ENCODE measurements at places on chromosomes 13 and 19. TPM values are rescaled to one million over a fixed set of nuclear protein-coding genes. Genes with fewer than 3 reads are reported as not detected.

DNA sequence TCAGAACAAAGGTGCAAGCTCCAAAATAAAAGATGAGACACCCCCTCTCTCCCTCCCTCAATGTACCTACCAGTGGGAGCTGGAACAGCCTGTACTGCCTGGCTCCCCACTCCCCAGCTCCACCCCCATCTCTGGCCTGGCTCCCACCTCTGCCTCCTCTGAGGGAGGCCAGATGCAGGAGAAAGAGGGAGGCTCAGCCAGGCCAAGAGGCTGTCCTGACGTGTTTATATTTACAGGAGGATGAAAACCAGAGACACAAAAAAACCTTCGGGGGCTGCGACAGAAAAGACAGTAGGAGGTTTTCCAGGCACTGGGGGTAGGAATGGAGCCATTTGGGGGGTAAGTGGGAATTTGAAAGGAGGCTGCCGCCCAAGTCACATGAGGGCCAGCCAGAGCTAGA lies 19.7 kb downstream of the ARHGEF18 start:
- peaks cover 8% of the 10 kb centered on the region for H3K27me3 ChIP-seq
- no peaks in the 10 kb centered on the region for H3K4me1 ChIP-seq
- no peaks in the 10 kb centered on the region for H3K36me3 ChIP-seq
- no peak for DNase-seq
- H3K27ac ChIP-seq = no peak overlapping the region

DNA sequence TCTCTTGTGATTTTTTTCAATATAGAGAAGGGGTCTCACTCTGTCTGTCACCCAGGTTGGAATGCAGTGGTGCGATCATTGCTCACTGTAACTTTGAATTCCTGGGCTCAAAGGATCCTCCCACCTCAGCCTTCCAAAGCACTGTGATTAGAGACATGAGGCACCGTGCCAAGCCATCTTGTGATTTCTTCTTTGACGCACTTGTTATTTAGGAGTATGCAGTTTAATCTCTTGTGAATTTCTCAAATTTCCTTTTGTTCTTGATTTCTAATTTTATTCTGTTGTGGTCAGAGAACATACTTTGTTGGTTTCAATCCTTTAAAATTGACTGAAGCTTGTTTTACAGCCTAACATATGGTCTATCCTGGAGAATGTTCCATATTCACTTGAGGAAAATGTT lies 14.5 kb downstream of the IPO5 start:
- no peak overlapping the region for H3K4me3 ChIP-seq
- peak overlapping the region; percentile 50 for H3K27ac ChIP-seq
- peaks cover 5% of the 10 kb centered on the region for H3K4me1 ChIP-seq
- H3K27me3 ChIP-seq = no peaks in the 10 kb centered on the region

The POU2F2 gene
- total RNA-seq = 1.7 TPM

GRCh38 chr13:35987572-35988513 lies 143.3 kb downstream of the DCLK1 start:
- peaks cover 24% of the 10 kb centered on the region for H3K4me1 ChIP-seq
- peak overlapping the region; percentile 21 for H3K27ac ChIP-seq

DNA sequence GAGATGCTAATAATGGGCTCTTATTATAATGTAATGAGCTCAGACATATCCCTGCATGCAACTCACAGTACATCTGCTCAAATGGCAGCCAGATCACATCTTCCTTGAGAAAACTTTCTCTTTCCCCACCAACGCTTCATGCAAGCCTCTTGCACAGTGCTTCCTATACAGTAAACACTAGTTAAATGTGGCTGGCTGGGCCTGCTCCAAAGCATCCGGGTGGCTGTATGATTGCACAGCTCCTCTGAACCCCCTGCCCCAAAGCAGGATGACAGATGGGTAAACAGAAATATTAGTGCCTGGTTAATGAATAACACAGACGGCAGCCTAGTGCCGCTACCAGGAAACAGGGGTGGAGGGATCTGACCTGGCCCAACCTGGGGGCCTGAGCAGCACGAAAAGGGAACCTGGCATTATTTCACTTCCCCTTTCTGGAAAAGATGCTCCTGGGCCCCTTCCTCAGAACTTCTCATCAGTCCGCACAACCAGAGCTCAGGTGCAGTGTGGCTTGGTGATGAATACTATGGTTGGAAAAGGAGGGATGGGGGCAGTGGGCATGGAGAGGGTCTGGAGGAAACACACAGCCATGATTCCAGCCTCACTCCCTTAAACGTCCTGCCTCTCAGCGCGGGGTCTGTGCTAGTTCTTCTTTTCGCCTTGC lies 10.8 kb downstream of the FFAR2 start:
- no peak overlapping the region for H3K4me3 ChIP-seq
- H3K27me3 ChIP-seq = peaks cover 6% of the 10 kb centered on the region
- peak overlapping the region; percentile 35 for H3K27ac ChIP-seq
- H3K4me1 ChIP-seq = peaks cover 14% of the 10 kb centered on the region

The BICRA gene
- total RNA-seq = 23.5 TPM

The GAPDHS gene
- not detected for total RNA-seq

The KCNJ14 gene
- total RNA-seq = 1.8 TPM

The GJA3 gene
- 0.60 TPM for total RNA-seq

GRCh38 chr19:49929121-49929610 lies at the start of the genes ATF5 and NUP62:
Gene ATF5, plus strand, starts transcription at chr19:49929205. Its CDS starts 1,646 bp downstream, at chr19:49930851.
Gene NUP62, minus strand, starts transcription at chr19:49929504. Its CDS starts 19,697 bp downstream, at chr19:49909807.
- peak within 1 kb of the TSS; percentile 98 for H3K4me3 ChIP-seq
- no peaks in the 10 kb centered on the region for H3K27me3 ChIP-seq
- H3K4me1 ChIP-seq = peaks cover 20% of the 10 kb centered on the region
- H3K36me3 ChIP-seq = peaks cover 25% of the 10 kb centered on the region
- DNase-seq = peak; percentile 98
- peak within 1 kb of the TSS; percentile 100 for H3K27ac ChIP-seq

- peaks cover 3% of the 10 kb centered on the region for H3K36me3 ChIP-seq
- H3K4me3 ChIP-seq = peak overlapping the region; percentile 96
Measured at GRCh38 chr13:98576200-98576945, 534 bp downstream of the STK24 start.

All from type B pancreatic cell (in vitro differentiated cells).